ENCODE measurements at places on chromosomes 12 and 14. TPM values are rescaled to one million over a fixed set of nuclear protein-coding genes. Genes with fewer than 3 reads are reported as not detected.
A peak's percentile ranks its signal among the peaks of the same experiment; 100 is the strongest.

DNA sequence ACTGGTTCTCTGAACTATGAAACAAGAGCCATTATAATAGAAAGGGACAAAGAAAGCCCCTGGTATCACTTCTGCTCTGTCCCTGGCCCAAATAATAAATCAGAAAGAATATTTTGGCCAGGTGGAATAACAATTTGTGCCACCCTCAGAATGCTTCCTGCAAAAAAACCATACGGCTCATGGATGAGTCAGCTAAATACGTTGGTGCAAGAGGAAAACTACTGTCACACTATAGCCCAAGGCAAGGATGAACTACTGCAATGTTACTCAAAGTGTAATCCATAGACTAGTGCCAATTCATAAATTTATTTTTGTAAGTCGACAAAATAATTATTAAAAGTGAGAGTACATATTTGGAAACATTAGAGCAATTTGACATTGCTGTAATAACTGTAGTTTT, 68.2 kb downstream of the ANKS1B start:
- H3K27ac ChIP-seq = no peak overlapping the region
- no peaks in the 10 kb centered on the region for H3K27me3 ChIP-seq
- no peak for DNase-seq
- H3K4me3 ChIP-seq = no peak overlapping the region
- H3K36me3 ChIP-seq = no peaks in the 10 kb centered on the region

GRCh38 chr12:80708259-80708974, 983 bp downstream of the MYF6 start:
- H3K27me3 ChIP-seq = no peaks in the 10 kb centered on the region
- H3K4me3 ChIP-seq = no peak overlapping the region
- no peaks in the 10 kb centered on the region for H3K4me1 ChIP-seq
- H3K36me3 ChIP-seq = no peaks in the 10 kb centered on the region

RNU4-1 gene
- under 0.01 TPM for total RNA-seq

DNA sequence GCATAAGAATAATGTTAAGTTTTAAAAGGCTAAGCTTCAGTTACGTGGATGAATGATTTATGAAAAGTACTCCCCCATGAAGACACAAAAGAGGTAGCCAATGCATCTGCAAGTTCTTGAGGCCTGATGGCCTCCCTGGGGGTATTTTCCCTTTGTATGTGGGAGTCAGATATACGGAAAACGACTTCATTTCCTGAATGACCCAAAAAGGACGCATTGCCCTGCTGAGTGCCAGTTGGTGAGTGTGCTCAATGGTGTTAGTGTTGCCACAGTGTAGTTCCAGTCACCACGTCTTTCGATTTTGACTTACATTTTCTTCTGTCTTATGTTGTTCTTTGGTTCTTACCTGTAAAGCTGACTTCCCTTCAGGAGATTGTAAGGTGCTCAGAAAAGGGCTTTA, 8.0 kb downstream of the ETV6 start:
- peak overlapping the region; percentile 43 for H3K27ac ChIP-seq
- no peak for DNase-seq
- no peaks in the 10 kb centered on the region for H3K27me3 ChIP-seq
- peaks cover 14% of the 10 kb centered on the region for H3K4me1 ChIP-seq
- H3K36me3 ChIP-seq = no peaks in the 10 kb centered on the region

- no peaks in the 10 kb centered on the region for H3K27me3 ChIP-seq
- H3K27ac ChIP-seq = peak overlapping the region; percentile 25
- H3K36me3 ChIP-seq = no peaks in the 10 kb centered on the region
These were observed 98.6 kb downstream of the IRF2BPL start for GRCh38 chr14:76929927-76930326.

GRCh38 chr12:61542551-61542950, 717.7 kb upstream of the USP15 start:
- H3K4me3 ChIP-seq = no peak overlapping the region
- no peaks in the 10 kb centered on the region for H3K36me3 ChIP-seq
- no peaks in the 10 kb centered on the region for H3K4me1 ChIP-seq
- no peak overlapping the region for H3K27ac ChIP-seq

DHH gene
- total RNA-seq = 0.19 TPM

GRCh38 chr12:111841236-111841749, 735 bp upstream of the MAPKAPK5 start:
- H3K27ac ChIP-seq = peak overlapping the region; percentile 99
- peak overlapping the region; percentile 94 for H3K4me3 ChIP-seq
- no peaks in the 10 kb centered on the region for H3K27me3 ChIP-seq
- peaks cover 38% of the 10 kb centered on the region for H3K4me1 ChIP-seq
- DNase-seq = no peak
- H3K36me3 ChIP-seq = no peaks in the 10 kb centered on the region

TTC8 gene
- 12.4 TPM for total RNA-seq

DNA sequence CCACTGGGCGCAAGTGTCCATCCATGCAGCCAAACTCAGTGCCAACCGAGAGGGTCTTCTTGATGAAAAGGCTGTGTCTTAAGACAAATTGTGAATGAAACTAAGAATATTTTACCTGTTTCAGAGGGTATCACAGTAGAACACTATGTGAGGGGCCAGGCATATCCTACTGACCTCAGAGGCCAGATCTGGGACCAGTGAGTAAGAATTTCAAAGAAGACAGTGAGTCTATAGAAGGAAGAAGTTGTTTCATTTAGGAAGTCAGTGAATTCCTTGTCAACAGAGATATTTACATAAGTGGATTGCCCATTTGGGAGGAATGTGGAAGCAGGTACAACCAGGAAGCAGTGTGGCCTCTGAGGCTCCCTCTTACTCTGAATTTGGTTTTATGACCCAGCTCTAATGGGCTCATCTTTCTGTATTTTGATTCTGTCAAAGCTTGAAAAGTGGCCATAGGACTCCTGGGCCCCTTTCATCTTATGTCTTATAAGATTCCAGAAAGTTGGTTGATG, 137.4 kb downstream of the ZNF664 start:
- no peak overlapping the region for H3K27ac ChIP-seq
- H3K27me3 ChIP-seq = no peaks in the 10 kb centered on the region
- H3K4me3 ChIP-seq = no peak overlapping the region
- no peaks in the 10 kb centered on the region for H3K4me1 ChIP-seq
- H3K36me3 ChIP-seq = no peaks in the 10 kb centered on the region

RPGRIP1 gene
- total RNA-seq = not detected

- no peaks in the 10 kb centered on the region for H3K36me3 ChIP-seq
- peak; percentile 59 for DNase-seq
- no peaks in the 10 kb centered on the region for H3K27me3 ChIP-seq
- H3K4me1 ChIP-seq = peaks cover 10% of the 10 kb centered on the region
- peak overlapping the region; percentile 25 for H3K27ac ChIP-seq
These were observed 94.8 kb downstream of the NINJ2 start for GRCh38 chr12:568486-568885.

GRCh38 chr12:47458279-47458678, 247.6 kb downstream of the RPAP3 start:
- no peak for DNase-seq
- no peak overlapping the region for H3K4me3 ChIP-seq
- no peaks in the 10 kb centered on the region for H3K36me3 ChIP-seq
- no peak overlapping the region for H3K27ac ChIP-seq
- H3K27me3 ChIP-seq = no peaks in the 10 kb centered on the region

OR4E2 gene
- total RNA-seq = not detected

CLEC14A gene
- total RNA-seq = 4.0 TPM

DNA sequence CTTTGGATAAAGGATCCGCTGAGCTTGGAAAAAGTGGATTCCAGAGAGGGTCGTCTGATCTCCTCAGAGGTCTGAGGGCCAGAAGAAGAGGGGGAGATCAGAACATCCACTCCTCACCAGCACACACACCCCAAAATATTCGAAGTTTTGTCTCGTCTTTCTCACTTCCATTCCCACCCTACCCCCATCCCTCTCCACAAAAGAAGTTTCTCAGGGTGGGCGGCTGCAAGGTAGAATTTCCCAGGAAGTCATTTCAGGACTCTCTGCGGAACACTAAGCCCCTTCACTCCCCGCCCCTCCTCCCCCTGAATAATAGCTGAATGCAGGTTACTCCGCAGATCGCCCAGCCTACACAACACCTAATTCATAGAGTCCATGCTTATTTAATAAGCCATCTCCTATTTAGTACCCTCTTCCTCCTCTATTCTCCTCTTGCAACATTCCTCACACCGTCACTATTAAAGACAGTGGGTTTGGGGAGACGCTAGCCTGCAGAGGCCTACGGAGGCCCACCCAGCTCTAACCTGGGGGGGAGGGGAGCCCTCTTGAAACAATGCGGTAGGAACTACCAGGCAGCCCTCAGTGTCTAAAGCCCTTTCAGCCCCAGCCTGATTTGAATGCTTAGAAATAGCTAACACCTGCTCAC, 649 bp upstream of the SALL2 start:
- H3K36me3 ChIP-seq = no peaks in the 10 kb centered on the region
- H3K27me3 ChIP-seq = no peaks in the 10 kb centered on the region
- H3K4me3 ChIP-seq = peak overlapping the region; percentile 68
- H3K27ac ChIP-seq = peak overlapping the region; percentile 62
- no peak for DNase-seq
- no peaks in the 10 kb centered on the region for H3K4me1 ChIP-seq

DNA sequence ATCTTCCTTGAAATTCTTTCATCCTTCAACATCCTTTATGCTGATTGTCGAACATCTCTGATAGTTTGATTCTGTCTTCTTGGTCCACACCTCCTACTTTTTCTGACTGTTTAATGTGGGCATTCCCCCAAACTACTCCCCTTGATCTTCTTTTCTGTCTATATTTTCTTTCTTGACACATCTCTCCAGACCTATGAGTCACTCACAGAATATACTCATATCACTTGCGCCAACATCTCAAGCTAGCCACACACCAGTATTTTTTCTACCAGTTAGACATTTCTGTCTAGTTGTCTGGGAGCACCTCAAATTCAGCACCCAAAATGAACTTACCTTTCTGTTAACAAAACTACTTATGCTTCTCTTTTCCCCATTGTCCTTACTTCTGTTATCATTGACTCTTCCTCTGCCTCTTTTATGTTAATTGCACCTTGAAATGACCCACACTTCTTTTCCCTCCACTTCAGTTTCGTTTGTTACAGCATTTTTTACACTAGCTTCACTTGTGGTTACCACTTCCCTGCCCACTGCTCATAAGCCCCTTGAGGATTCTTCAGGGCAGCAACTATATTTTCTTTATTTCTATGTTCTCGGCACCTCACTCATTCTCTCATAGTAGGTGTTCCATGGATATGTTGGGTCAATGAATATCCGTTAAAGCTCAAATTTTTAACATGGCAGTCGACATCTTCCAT, 33.5 kb downstream of the TSHR start:
- H3K27me3 ChIP-seq = no peaks in the 10 kb centered on the region
- no peak for DNase-seq
- no peaks in the 10 kb centered on the region for H3K4me1 ChIP-seq

GRCh38 chr12:47818467-47819137, 1.1 kb downstream of the HDAC7 start:
- H3K36me3 ChIP-seq = no peaks in the 10 kb centered on the region
- peaks cover 72% of the 10 kb centered on the region for H3K4me1 ChIP-seq
- DNase-seq = peak; percentile 75
- H3K27ac ChIP-seq = peak overlapping the region; percentile 97
- H3K27me3 ChIP-seq = no peaks in the 10 kb centered on the region
- peak overlapping the region; percentile 80 for H3K4me3 ChIP-seq

GRCh38 chr12:113061061-113061694, 4.6 kb downstream of the DTX1 start:
- H3K4me1 ChIP-seq = no peaks in the 10 kb centered on the region
- H3K27ac ChIP-seq = no peak overlapping the region
- no peak for DNase-seq
- H3K4me3 ChIP-seq = no peak overlapping the region

DNA sequence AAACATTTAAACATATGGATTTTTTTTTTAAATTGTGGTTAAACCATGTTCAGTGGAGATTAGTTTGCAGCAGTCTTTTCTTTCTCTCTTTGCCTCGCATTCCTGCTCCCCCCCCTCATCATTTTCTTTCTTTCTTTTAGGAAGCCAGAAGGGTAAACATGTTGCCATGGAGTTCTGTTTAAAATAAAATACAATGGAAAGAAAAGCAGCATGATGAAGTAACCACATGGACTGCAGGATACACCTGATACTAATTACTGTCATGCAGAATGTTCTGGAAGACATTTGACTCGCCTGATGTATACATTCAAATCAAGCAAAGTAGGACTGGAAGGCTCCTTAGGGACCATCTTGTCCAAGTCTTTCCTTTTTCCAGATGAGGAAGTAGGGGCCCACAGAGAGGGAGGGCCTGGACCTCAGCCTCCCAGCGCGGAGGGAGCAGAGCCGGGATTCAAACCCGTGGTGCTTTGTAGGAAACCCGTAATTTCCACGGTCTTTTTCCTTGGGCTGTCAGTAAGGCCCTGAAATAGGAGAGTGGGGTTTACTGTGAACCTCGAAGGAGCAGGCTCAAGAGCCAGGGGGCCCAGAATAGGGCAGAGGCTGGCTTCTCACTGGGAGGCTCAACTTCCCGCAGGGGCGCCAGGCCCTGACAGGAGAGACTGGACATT, 2.4 kb upstream of the MEG3 start:
- H3K4me1 ChIP-seq = no peaks in the 10 kb centered on the region
- DNase-seq = no peak
- no peak overlapping the region for H3K4me3 ChIP-seq
- no peaks in the 10 kb centered on the region for H3K27me3 ChIP-seq
- H3K36me3 ChIP-seq = no peaks in the 10 kb centered on the region

DNA sequence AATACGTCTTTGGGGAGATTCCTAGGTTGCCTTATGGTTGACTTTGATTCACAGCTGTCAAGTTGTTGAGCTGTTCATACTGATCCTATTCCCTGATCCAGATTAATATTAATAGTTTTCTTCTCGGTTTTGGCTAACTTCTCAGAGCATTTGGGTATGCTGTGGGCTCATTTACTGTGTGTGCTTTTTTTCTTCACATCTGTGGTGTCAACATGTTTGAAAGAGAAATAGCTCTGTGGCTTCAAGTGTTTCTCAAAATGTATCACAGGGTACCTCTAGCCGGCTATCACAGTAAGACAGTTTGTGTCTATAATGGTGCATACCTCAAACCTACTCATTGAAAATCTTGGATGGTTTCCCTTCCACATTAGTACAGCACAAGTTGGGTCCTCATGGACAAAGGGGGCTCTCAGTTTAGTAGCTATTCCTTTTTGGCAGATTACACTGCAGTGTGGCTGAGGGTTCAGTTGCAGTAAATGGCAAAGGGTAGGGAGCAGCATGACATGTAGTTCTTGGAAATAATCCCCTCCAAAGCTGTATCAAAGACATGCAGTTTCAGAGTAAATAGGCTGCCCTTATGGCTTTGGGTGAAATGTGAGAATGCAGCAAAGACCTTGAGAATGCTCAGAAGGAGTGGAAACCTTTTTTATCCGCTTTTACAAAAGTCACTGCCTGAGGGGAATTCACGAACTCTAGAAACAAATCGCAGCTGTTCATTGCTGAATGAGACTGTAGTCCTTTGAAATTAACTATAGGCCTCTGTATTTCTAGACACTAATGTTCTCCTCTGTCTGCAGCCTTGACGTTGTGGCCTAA, 102.4 kb upstream of the ATF1 start:
- no peak overlapping the region for H3K27ac ChIP-seq
- no peak for DNase-seq
- no peaks in the 10 kb centered on the region for H3K36me3 ChIP-seq
- H3K4me3 ChIP-seq = no peak overlapping the region

GPR162 gene
- total RNA-seq = 4.1 TPM

- H3K27ac ChIP-seq = no peak overlapping the region
- peaks cover 14% of the 10 kb centered on the region for H3K4me1 ChIP-seq
- no peak for DNase-seq
- H3K27me3 ChIP-seq = no peaks in the 10 kb centered on the region
- no peak overlapping the region for H3K4me3 ChIP-seq
- H3K36me3 ChIP-seq = no peaks in the 10 kb centered on the region
These were observed 3.1 kb downstream of the DYNLL1 start for GRCh38 chr12:120498870-120499515.

- H3K36me3 ChIP-seq = no peaks in the 10 kb centered on the region
- H3K4me3 ChIP-seq = no peak overlapping the region
- H3K27ac ChIP-seq = peak overlapping the region; percentile 87
- H3K27me3 ChIP-seq = no peaks in the 10 kb centered on the region
- no peak for DNase-seq
These were observed 106.9 kb upstream of the ATF7IP start for GRCh38 chr12:14258575-14258940.

All from Peyer's patch (tissue), 4 donors.